ENCODE measurements at places on chromosomes 7 and 10.

DNA sequence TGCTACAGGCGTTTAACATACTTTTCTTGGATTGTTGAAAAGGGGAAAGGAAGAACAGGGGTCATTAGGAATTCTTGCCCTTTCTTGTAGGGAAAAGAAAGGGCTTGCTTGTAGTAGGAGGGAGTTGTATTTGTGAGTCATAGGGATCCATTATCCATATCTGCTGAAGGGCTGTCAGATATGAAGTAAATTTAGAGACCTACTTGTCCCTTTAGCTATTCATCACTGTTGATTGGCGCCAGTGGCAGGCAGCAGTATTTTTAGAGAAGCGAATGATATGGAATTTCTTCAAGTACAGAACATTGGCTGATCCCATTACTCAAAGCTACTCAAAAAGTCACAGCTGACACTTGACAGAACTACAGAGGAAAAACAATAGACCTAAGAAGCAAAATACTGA is 97.7 kb downstream of the CELF2 start:
- no peak for DNase-seq

DNA sequence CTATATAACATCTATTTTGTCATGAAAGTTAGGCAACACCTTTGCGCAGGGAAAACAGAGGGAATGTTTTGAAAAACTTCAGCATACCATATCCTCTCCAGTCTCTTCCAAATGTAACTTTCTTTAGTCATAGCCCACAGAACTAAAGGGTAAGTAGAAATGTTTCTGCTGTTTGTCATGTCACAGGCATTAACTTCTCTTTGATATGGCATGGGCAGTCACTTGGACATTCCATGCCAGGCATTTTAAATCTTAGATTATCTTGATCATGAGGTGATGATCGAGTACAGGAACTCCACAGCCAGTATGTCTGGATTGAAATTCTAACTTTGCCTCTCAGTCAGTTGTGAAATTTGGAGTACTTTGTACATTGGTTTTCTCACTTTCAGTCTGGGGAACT is 27.5 kb upstream of the ETV1 start:
- DNase-seq = no peak

DNA sequence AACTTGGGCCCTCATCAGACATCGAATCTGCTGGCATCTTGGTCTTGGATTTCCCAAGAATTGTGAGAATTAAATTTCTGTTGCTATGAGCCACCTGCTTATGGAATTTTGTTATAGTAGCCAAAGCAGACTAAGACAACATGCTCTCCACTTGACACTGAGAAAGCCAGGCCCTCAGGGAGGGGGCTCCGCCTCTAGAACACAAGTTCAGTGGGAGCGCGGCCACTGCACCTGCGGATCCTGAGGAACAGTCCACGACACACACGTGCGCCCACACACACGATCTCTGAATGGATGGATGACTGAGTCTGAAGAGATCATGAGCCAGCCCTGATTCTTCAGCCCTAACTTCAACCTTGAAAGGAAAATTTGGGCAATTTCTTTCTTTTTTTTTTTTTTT is 73.7 kb downstream of the CTBP2 start:
- no peak for DNase-seq

DNA sequence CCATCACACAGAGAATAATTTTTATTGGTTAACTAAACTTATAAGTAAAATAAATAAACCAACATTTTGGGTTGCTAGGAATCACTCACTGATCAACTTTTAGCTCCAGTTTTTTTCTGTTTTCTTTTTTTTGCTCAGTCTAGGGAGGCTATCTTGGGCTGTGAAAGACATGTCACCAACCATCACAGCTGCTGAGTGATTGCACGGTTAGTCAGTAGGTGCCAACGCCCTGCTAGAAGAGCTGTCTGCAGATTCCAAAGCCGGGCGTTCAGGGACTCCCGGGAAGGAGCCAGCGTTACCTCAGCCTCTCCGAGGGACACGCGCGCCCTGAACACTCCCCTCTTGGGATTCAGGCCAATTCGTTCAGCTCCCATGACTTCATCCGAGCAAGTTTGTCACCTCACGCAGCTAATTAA is 604 bp upstream of the STAM start:
- no peak for DNase-seq

GRCh38 chr7:118312966-118313365 is 88.5 kb downstream of the ANKRD7 start:
- DNase-seq = no peak

DNA sequence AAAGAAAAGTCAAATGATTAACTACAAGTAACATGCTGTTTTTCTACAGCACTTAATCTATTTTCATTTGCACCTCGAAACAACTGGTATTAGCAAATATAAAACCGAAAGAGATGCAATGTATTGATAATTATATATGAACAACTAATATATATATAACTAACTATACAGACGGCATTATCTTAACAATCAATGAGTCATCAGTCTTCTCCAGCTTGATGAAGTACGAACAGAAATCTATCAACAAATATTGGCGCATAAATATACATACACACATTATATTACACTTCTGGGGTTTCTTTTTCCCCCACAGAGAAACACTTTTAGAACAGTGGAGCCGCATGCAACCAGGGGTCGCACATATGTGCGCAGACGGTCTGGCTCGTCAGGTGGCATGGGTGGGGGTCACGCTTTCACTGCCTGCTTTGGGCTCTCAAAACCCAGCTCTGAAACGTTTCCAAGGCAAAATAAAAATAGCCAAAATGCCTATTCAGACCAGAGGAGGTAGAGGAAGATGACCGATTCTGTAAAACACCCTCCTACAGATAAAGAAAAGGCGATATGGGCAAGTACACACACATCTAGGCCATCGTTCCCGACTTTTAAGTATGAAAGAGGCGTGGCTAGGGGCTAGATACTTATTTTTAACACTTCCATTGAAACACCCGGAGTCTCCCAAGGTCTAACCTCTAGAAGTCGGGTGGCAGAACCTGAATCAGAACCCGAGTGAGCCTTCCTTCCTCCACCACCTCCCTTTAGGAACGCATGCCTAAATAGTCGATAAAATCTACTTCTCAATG is 1.7 kb downstream of the ARHGAP12 start:
- DNase-seq = no peak

GRCh38 chr10:80064120-80064886 is 14.2 kb upstream of the TMEM254 start:
- no peak for DNase-seq

GRCh38 chr7:68958571-68958970 is 639.7 kb upstream of the AUTS2 start:
- DNase-seq = no peak

DNA sequence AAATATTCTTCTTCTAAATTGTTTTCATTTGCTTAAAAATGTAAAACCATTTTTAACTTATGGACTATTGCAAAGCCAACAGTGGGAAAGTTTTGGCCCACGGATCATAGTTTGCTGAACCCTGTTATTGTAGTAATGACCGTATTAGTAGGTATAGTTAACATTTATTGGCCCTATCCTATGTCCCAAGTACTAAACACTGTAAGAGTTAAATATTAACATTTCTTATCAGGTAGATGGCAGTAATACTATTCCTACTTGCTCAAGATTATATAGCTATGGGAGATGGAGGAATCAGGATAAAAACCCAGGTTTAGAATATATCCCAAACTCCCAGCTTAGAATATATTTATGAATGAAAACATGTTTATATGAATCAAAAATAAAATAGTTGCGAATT is 993.2 kb downstream of the SORCS3 start:
- no peak for DNase-seq

DNA sequence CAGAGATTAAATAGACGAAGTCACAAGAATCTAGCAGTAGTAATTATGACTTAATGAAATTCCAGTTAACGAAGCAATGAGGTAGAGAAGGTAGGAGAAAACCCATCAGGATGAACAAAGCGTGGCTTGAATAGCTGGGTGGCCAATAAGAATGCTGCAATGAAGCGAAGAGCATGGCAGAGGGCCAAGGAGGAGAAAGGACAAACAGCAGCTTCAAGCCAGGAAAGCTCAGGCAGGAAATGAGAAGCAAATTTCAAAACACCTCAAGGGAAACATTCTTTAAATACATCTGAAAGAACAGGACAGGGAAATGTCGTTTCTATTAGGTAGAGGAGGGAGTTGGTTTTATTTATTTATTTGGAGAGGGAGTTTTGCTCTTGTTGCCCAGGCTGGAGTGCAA is 122.5 kb downstream of the KIAA1217 start:
- no peak for DNase-seq

DNA sequence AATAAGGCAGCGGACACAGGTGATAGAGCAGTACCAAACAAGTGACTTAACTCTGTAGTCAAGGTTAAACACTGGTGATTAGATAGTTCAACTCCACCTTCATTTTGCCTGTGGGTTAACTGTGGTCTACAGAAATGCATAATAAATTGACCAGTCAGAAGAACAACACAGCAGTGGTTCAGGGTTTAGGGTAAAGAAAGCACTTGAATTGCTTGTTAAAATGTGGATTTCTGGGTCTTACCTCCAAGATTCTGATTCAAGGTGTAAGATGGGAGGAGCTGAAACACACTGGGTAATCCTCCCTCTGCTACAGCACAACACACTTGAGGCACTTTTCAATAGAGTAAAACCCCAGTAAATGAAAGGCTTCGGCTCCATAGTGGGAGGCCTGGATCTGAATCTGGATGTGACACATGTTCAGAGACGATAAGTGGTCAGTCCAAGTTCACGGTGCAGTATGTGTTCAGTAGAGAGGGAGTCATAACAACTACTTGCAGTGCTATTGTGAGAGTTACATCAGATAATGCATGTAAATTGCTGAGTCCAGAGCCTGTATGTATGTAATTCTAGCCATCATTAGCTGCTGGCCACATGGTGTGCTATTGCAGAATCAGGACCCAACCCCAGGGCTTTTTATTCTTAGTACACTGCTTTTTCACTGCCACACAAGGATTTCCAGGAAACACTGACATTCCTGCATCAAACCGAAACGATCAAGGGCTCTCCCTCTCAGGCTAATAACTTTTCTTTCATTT is 141.7 kb downstream of the SORCS1 start:
- DNase-seq = no peak

DNA sequence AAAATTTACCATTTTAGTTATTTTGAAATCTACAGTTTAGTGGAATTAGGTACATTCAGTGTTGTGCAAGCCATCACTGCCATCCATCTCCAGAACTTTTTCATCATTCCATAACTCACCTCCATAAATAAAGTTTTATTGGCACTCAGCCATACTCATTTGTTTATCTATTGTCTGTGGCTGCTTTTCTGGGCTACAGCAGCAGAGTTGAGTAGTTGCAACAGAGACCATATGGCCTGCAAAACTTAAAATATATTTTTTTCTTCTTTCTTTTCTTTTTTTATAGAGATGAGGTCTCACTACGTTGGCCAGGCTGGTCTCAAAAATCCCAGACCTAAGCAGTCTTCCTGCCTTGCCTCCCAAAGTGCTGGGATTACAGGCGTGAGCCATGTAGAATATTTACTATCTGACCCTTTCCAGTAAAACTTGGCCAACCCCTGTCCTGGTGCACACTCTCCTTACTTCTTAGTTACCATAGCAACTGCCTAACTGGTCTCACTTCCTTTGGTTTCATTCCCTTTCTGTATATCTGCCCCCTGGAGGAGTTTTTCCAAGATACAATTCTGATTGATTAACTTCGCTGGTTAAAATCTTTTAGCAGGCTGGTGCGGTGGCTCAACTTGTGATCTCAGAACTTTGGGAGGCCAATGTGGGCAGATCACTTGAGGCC is 133.2 kb downstream of the CUX1 start:
- DNase-seq = no peak
